Activated T-cell treated with anti-CD3 and anti-CD28 coated beads, Interleukin-2, amount 50 U/mL, for 4 hours (primary cell): ENCODE measurements at places on chromosomes 1 and 21. TPM values are rescaled to one million over a fixed set of nuclear protein-coding genes. Genes with fewer than 3 reads are reported as not detected.
A peak's percentile ranks its signal among the peaks of the same experiment; 100 is the strongest.

KIF26B gene
- 0.24 TPM for total RNA-seq

- DNase-seq, result no peak
Observed at GRCh38 chr1:152018537-152018936, 18.3 kb downstream of the S100A11 start.

FABP3 gene
- total RNA-seq, result not detected

FAM72D gene
- total RNA-seq, result 2.8 TPM

DNA sequence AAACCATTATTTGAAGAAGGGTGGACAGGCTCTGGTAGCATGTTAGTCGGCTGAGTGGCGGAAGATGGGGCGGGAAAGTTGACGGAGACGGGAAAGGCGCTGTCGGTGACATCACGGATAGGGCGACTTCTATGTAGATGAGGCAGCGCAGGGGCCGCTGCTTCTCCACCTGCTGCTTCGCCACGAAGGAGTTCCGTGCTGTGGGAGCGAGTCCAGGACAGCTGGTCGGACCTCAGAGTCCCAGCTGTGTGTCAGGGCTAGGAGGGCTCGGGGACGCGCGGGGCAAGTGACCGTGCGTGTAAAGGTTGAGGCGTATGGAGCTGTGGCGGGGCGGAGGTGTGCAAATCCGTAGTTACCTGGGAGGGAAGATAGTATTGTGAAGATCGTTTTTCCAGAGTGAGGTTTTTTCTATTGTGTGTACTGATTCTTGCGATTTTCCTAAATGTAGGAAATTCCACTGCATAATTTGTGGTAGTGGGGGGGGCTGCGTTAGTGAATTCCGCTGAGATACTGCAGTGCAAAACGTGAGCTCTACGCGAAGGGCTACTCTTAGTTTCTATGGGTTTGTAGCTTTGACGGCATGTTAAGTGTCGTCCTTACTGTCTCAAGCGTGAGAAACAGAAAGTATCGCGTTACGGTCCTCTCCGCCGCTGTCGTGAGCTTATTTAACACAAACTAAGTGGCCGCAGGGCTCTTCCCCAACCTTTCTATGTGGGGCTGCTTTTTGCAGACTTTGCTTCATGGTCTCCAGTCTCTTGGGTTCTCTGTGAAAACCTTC lies 111.2 kb upstream of the NBPF11 start:
- DNase-seq, result peak; percentile 36

ELF3 gene
- 1.4 TPM for total RNA-seq

CR1 gene
- 0.11 TPM for total RNA-seq

- no peak for DNase-seq
Observed at GRCh38 chr1:5748286-5749225, 243.7 kb downstream of the NPHP4 start.

DNA sequence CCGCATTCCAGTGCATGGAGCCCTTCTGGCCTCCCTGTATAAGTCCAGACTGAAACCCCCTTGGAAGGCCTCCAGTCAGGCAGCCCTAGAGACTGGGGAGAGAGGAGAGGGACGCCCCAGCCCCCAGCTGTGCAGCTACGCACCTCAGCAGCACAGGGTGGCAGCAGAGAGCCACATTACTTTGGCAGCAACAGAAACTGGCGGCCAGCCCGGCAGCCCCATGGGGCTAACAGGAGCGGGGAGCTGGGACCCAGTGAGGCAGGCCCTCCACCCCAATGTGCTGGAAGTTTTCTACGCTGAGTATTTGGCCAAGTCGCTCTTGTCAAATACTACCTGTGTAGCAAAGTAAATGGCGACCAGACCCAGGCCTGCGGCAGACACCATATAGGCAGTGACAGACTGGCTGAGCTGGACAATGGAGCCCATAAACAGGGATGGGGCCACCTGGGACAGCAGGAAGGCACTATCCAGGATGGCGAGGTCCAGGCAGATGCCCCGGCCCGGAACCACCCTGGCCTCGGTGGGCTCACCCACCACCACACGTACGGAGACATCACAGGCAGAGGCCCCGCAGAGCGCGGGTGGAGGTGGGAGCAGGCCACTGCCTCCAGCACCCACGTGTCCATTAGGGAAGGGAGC lies 21.2 kb downstream of the SLC45A3 start:
- peak; percentile 72 for DNase-seq

KCNA10 gene
- not detected for total RNA-seq

ATP5PF gene
- 174 TPM for total RNA-seq

CLDN19 gene
- not detected for total RNA-seq
